ENCODE measurements at places on chromosomes 4 and X.

- DNase-seq = no peak
Observed at GRCh38 chr4:37008199-37008598, 236.3 kb upstream of the NWD2 start.

- no peak for DNase-seq
Observed at GRCh38 chr4:54971474-54971950, 153.9 kb downstream of the KDR start.

- DNase-seq = no peak
Observed at GRCh38 chr4:145481942-145482208, 222 bp downstream of the SMAD1 start.

DNA sequence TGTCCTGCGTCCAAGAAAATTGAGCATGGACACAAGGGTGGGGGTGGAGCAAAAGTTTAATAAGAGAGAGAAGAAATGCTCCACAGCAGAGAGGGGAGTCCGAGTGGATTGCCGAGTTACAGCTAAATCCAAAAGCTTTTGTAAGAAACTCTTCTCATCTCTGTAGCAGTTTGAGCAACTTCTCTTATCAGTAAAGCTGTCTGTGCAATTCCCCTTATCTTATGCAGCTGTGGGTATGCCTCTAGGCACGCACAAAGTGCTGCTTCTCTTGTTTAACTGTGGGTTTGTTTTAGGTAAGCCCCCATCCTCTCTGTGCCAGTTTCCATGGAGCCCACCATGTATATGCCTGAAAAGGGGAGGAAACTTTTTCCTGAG, 44.8 kb downstream of the HMGB2 start:
- DNase-seq = no peak

- no peak for DNase-seq
Observed at GRCh38 chr4:165222651-165222994, 15.3 kb downstream of the KLHL2 start.

All from stimulated activated naive CD4-positive, alpha-beta T cell (primary cell).